ENCODE measurements at places on chromosomes 7 and 10.

DNA sequence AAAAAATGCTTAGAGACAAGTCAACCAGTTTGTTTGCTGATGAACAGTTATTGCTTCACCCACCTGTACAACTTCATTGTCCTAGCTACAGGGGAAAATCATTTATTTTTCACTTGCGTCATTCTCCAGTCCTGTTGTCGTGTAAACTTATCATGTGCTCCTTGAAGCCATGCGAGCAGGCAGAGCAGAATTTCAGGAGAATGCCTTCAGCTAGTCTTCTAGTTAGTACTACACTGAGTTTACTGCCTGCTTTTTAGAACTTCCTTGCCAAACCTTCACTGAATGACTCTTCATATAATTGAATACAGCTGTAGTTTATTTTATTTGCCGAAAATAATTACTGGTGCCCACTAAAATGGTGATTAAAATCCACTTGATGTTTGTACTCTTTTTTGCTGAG lies 15.6 kb downstream of the RPA3 start:
- DNase-seq: no peak

- DNase-seq: no peak
These were observed 292.7 kb downstream of the EXOC4 start for GRCh38 chr7:133545618-133546017.

GRCh38 chr7:44097064-44097932 lies 6.8 kb upstream of the AEBP1 start:
- DNase-seq: peak; percentile 44

DNA sequence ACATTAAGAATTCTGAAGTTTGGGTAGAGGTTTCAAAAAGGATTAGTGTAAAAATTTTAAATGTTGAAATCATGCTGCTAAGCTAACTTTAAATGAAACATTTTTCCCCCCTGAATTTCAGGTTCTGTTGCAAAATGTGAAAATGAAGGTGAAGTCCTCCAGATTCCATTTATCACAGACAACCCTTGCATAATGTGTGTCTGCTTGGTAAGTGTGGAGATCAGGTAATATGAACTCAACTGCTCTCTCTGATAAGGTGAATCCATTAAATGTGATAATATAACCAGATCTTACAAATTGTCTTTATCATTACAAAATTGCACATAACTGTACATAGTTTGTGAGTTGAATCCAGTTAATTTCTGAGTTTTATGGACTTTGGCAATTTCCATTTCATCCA lies 1.4 kb downstream of the BMPER start:
- no peak for DNase-seq

- DNase-seq: no peak
These were observed 52.8 kb downstream of the UNC5B start for GRCh38 chr10:71265201-71265575.

DNA sequence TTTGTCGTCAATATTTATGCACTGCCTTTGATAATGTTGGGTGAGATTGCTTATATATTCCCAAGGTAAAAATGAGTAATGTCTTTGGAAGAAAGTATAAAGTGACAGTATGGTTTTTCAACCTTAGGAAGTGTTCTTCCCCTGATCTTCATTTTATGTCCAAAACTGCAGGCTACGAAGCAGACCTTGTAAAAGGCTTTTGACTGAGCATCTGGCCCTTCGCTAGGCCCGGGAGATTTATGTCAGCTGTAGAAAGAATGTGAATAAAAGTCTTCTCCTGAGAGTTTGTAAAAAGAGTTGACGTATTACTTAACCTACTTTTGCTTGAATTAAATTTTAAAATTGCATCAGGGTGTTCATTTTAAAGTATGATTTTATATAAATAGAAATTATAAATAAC lies 116.8 kb downstream of the CPED1 start:
- DNase-seq: no peak

Data from GM12865 (cell line).